ENCODE measurements at places on chromosomes 5 and 9.

DNA sequence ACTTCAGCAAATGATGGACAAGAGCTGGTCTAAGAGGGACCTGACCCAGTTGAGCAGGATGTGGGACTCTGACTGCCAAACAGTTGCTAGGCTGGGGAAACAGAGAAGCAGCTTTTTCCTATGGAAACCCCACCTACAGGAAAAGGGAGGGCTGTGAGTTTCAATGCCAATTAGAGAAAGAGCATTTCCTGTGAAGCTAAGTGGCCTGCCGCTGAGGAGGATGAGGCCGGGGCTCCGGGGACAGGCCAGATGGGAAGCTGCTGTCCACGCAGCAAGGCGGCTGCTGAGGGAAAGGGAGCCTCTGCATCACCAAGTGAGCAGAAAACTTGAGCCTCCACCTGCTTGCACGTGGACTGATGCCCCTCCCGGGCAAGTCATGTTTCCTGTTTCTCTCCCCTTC lies at the start of gene PCDH12:
TSS of gene PCDH12 (minus strand) at position 90 of the 400 bp plus-strand sequence. CDS start 351 bp downstream, outside the sequence.
- peak; percentile 39 for DNase-seq

GRCh38 chr5:121949885-121950284 lies 11.9 kb upstream of the SRFBP1 start:
- peak; percentile 70 for DNase-seq

GRCh38 chr5:56433039-56433617 lies 200.0 kb upstream of the ANKRD55 start:
- DNase-seq, result no peak

- DNase-seq, result no peak
Observed at GRCh38 chr5:118692811-118693342, 295.5 kb downstream of the DTWD2 start.

- DNase-seq, result no peak
Observed at GRCh38 chr9:111300140-111300735, 29.8 kb downstream of the OR2K2 start.

DNA sequence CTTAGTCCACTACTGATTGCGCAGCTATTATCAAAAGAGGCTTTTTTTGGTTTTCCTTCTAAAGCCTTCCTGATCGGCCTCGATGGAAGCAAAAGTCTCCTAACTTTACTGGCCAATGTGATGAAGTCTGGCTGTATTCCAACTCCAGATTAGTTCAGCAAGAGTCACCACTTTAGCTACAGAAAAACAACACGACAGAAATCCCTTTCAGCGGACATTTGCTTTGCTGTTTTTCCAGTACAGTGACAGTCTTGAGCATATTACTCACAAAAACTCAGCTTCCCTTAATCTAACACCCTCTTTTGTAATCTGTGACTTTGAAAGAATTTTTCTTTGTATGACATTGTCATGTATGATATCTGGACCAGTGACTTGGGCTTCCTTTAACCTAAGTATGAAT lies 95.7 kb downstream of the HOMER1 start:
- DNase-seq, result no peak

- DNase-seq, result no peak
Observed at GRCh38 chr5:54458221-54458620, 2.7 kb downstream of the HSPB3 start.

DNA sequence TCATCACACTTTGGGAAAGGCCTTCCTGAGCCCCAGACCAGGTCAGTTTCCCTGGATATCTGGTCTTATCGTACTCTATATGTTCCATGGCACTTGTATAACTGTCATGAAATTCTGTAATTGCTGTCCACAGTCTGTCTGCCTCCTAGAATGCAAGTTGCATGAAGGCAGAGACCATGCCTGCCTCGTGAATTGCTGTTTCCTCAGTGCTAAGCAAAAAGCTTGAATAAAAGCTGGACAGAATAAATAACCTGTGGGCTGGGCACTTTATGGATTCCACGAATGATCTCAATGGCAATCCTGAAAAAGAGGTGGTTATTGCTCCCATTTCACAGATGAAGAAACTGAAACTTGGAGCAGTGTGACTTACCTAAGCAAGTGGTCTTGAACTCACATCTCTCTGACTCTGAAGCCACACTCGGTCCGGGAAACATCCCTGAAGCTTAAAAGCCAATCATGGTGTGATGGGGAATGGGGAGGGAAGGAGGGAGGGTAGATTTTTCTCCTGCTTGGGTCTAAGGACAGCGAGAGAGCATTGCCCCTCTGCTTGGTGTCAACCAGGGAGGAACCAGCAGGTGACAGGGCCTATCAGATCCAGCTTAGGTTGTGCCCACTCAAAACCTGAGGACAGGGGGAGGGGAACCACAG lies 13.2 kb upstream of the LHX2 start:
- DNase-seq, result no peak

GRCh38 chr9:103574056-103574455 lies 520.1 kb upstream of the SMC2 start:
- DNase-seq, result no peak

DNA sequence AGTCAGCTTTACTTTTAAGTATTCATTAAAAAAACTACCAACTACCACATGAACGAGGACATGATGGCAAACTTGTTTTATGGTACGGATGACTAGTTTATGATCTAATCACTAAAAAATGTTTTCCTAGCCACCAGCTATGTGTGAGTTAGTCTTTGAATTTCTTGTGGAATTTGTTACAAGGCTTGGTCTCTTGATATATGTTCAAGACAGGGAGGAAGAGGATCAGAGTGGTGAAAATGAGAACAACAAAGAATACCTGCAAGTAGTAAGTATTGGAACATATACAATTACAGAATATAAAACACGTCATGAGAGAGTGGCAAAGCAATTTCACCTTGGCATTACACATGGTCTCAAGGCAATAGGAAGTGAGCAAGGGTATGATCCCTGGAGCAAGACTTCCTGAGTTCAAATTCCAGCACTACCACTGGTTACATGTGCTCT lies 548.6 kb upstream of the TLE4 start:
- peak; percentile 87 for DNase-seq

- DNase-seq, result peak; percentile 79
Observed at GRCh38 chr5:33824516-33825195, 67.1 kb downstream of the ADAMTS12 start.

DNA sequence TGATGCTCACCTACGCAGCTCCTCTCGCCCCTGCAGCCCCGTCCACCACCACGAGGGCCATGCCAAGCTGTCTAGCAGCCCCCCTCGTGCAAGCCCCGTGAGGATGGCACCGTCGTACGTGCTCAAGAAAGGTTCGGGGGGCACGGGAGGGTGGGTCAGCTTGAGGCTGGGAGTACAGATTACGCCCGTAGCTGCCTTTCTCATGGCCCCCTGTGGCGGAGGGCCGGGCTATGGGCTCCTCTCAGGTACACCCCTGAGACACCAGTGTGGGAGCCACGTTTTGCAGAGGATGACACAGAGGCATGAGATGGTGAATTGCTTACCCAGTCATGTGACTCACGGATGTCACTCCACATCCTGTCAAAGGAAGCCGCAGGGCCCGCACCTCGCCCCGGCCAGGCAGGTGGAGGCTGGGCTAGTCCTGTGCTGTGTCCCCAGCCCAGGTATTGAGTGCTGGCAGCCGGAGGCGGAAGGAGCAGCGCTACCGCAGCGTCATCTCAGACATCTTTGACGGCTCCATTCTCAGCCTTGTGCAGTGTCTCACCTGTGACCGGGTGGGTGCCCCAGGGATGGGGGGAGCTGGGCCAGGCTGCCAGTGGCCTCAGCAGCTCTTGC lies 33.7 kb downstream of the USP20 start:
- no peak for DNase-seq

DNA sequence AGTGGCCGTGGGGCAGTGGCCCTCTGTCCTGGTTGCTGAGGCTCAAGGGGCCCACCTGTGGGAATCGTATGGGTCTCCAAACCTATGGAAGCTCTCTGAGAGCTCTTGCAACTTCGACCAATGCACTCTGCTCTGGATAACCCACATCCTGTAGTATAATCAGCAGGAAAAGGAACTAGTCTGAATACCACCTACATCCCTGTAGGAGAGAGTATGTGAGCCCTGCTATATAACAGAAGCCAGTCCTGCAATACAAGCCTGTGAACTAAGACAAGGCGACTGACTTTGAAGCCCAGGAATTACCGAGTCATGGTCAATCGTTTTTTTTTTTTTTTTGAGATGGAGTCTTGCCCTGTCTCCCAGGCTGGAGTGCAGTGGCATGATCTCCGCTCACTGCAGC lies 29.8 kb upstream of the BICD2 start:
- no peak for DNase-seq

DNA sequence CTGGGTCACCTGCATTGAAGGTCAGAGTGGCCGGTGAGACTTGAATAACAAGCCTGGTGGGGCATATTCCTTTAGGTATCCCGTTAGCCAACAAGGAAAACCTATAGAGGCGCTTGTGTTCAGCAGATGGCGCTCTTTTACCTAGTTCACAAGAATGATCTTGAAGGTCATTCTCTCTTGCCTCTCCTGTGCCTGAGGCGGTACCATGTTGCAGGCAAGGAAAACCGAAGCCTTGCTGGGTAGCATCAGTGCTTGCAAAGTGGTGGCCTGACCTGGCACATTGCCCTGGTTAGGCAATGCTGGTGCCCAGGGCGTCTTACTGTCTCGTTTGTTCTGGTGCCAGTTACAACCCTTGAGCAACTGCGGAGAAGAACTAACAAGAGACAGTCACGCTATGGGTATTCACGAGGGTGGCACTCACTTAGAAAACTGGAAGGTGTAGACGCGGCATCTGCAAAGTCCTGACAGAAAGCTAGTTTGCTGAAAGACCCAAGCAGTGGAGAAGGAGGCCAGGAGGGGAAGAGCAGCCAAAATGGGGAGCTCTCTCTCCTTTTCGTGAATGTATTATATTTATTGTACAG lies 56.7 kb downstream of the AOPEP start:
- DNase-seq, result peak; percentile 84

DNA sequence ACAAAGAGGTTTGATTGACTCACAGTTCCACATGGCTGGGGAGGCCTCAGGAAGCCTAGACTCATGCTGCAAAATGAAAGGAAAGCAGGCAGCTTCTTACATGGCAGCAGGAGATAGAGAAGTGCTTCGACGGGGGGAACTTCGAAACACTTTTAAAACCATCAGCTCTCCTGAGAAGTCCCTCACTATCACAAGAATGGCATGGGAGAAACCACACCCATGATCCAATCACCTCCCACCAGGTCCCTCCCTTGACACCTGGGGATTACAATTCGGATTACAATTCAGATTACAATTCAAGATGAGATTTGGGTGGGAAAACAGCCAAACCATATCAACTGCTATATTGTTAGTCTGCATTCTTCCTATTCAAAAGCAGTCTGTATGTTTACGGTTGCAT lies 322.3 kb upstream of the ISL1 start:
- no peak for DNase-seq

GRCh38 chr5:80369521-80369920 lies 38.3 kb upstream of the ZFYVE16 start:
- DNase-seq, result no peak

GRCh38 chr5:169626779-169627178 lies 10.3 kb upstream of the DOCK2 start:
- peak; percentile 80 for DNase-seq

DNA sequence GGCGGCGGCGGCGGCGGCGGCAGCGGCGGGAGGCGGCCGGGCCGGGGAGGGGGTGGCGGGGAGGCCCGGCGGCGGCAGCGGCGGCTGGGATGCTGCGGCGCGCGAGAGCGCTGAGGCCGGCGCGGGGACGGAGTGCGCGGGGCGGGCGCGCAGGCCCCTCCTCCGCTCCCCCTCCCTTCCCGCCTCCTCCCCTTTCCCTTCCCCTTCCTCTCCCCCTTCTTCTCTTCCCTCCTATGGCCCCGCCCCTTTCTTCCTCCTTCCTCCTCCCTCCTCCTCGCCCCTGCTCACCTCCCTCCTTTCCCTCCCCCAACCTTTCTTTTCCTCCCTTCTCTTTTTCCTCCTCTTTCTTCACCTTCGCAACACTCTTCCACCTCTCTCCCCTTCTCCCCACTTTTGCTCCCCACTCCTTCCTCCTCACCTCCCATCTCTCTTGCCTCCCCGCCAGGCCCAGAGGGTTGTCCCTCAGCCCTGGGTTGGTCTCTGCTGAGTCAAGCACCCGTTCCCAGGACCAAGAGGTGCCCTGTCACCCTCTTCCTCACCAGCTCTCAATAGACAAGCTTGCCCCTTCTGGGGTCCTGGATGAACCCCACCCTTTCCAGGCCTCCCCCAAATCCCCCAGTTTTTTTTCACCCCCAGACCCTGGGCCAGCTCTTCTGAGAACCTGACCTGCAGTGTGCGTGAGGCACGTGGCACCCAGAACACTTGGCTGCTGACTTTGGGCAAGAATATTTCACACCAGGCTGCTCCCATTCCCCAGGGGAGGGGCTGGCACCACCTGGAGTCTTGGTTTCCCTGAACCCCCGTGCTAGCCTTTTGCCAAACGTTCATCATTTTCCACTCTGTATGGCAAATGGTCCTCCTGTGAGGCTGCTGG lies at the start of gene SEMA4D:
TSS of gene SEMA4D (minus strand) at position 136 of the 874 bp plus-strand sequence. CDS start 92,657 bp downstream, outside the sequence.
- DNase-seq, result peak; percentile 60

DNA sequence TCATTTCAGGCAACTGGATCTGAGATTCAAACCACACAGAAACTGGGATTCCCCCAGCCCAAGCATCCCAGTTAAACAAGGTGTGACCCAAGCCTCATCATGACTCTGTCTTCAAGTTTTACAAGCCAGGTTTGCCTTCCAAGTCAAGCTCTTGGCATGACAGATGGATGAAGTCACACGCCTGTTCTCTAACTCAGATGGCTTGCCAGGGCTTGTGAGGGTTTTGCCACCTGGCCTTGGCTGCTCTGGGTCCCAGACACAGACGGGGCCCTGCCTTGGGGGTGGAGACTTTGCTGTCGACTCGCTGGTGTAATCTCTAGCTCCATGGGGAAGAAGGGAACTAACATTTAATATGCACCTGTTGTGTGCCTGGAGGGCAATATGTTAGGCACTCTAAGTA lies 95.8 kb upstream of the RARS1 start:
- DNase-seq, result no peak

DNA sequence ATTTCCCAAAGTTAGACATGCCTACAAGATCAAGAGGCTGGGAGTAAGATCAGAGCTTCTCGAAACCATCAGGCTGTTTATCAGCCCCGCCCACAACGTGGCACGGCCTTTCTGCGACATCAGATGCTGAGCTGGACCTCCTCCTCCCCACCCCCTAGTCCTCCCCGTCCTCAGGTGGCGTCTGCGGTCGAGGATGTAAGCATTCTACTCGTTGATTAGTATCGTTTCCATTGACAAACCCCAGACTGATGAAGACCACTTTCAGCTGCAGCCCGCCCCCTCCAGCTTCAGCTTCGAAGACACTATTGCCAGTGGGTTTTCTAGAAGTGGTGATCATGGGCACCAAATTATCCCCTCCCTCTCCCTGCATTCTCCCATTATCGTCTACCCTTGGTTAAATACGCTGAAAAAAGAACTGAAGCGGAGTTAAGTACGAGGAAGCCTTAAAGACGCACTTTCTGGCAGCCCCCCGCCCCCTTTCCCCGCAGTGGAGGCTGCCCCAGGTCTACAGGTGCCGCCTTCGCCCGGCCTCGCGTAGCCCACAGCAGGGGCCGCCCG lies 1.1 kb downstream of the PPIC start:
- peak; percentile 53 for DNase-seq

Measured in mesenchymal stem cell (in vitro differentiated cells and primary cell).